ENCODE measurements at places on chromosomes 1 and 21.

- DNase-seq, result no peak
Observed at GRCh38 chr1:16926491-16927073, 4.9 kb downstream of the CROCC start.

GRCh38 chr1:235906436-235906835, 39.7 kb upstream of the LYST start:
- DNase-seq, result no peak

DNA sequence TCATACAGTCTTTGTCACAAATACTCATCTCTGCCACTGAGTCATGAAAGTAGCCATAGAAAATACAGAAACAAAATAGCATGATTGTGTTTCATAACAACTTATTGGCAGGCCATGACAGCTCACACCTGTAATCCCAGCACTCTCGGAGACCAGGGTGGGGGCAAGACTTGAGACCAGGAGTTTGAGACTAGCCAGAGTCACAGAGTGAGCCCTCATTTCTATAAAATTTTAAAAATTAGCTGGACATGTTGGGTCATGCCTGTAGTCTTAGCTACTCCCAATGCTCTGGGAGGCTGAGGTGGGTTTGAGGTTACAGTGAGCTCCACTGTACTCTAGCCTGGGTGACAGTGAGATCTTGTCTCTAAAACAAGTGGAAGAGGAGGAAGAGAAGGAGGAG, 411.1 kb downstream of the PCP4 start:
- DNase-seq, result no peak

DNA sequence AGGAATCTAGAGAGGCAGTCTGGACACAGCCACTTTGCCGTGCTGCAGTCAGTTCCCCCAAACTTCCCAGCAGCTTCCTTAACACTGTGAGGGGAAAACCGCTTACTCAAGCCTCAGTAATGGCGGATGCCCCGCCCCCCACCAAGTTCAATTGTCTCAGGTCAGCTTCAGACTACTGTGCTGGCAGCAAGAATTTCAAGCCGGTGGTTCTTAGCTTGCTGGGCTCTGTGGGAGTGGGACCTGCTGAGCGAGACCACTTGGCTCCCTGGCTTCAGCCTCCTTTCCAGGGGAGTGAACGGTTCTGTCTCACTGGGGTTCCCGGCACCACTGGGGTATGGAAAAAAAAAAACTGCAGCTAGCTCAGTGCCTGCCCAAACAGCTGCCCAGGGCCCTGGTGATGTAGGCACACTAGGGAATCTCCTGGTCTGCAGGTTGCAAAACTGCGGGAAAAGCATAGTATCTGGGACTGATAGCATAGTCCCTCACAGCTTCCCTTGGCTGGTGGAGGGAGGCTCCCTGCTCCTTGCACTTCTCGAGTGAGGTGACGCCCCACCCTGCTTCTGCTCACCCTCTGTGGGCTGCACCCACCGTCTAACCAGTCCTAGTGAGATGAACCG, 23.7 kb upstream of the HFM1 start:
- DNase-seq, result no peak

DNA sequence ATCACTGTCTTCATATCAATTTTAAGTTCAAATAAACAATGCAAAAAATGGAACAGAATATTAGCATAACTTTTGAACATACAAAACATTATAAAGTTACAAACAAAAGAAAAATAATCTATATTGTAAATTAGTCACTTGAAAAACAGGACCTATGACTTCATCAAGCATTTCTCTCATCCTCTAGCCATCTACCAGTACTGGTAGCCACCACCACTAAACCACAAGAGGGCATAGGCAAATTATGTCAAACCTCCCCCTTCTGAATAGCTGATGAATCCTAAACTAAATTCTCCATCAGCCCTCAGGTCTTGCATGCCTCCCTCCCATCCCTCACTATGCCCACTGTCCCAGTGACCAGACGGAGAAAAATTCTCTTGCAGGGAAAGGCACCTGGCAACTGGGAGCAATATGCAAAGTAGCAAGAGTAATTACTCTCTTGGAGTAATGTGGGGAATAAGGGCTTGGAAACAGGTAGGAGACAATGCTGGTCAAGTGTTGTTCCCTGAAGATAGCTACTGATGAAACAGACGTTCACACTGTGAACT, 37.1 kb downstream of the SSX2IP start:
- DNase-seq, result no peak

Measured in activated CD8-positive, alpha-beta memory T cell treated with anti-CD3 and anti-CD28 coated beads for 4 hours (primary cell).